ENCODE measurements at places on chromosomes 6 and 20.

GRCh38 chr6:157137501-157137900 lies 185.8 kb downstream of the TMEM242 start:
- no peak for DNase-seq

DNA sequence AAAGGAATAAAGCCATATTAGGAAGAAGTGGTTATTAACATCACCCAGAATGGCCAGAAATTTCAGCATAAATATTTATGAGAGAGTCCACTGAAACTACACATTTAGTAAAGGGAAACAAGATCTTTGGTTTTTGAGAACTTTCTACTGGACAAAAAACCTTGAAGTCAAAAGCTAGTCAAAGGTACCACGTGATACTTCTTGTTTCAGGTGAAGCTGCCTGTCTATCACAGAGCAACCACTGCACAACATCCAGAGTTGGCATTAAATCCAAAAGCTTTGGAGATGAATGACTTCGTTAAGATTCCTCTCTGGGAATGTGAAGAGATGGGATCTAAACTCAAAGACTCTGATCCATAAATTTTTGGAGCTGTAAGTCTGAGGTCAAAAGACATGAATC lies 137.0 kb downstream of the KCNQ5 start:
- no peak for DNase-seq

- DNase-seq, result no peak
These were observed 27.7 kb downstream of the ALDH5A1 start for GRCh38 chr6:24522228-24523176.

- DNase-seq, result no peak
These were observed 129.5 kb upstream of the CEP162 start for GRCh38 chr6:84356907-84357306.

- no peak for DNase-seq
These were observed 3.3 kb upstream of the SLC35B2 start for GRCh38 chr6:44260451-44261297.

GRCh38 chr6:77650098-77650663 lies 2.7 kb upstream of the MEI4 start:
- no peak for DNase-seq

Measured in CD8-positive, alpha-beta memory T cell (primary cell).